Endothelial cell of umbilical vein (primary cell): ENCODE measurements at places on chromosomes 5 and 9. TPM values are rescaled to one million over a fixed set of nuclear protein-coding genes. Genes with fewer than 3 reads are reported as not detected.

The SREK1 gene
- 22.0 and 27.4 TPM in 2 replicates for polyA plus RNA-seq

The IER5L gene
- 5.3 and 9.2 TPM in 2 replicates for polyA plus RNA-seq

The PCDHGA2 gene
- 1.9 and 2.0 TPM in 2 replicates for polyA plus RNA-seq

The BTNL3 gene
- polyA plus RNA-seq: not detected in 2 replicates

The PHF24 gene
- not detected in 2 replicates for polyA plus RNA-seq

The ECM2 gene
- polyA plus RNA-seq: 0.03 TPM in 2 replicates

The TRIM7 gene
- polyA plus RNA-seq: 2.2 and 2.7 TPM in 2 replicates

The HABP4 gene
- polyA plus RNA-seq: 3.0 and 4.6 TPM in 2 replicates

The ZNF79 gene
- 6.1 and 6.3 TPM in 2 replicates for polyA plus RNA-seq

The TOR1B gene
- 25.2 and 27.0 TPM in 2 replicates for polyA plus RNA-seq

The LCN1 gene
- polyA plus RNA-seq: not detected in 2 replicates

The CCDC112 gene
- polyA plus RNA-seq: 2.4 and 2.8 TPM in 2 replicates

The LHX3 gene
- polyA plus RNA-seq: not detected in 2 replicates

The CEMIP2 gene
- polyA plus RNA-seq: 41.6 and 53.8 TPM in 2 replicates

The HRCT1 gene
- 7.0 and 9.9 TPM in 2 replicates for polyA plus RNA-seq

The APBA1 gene
- 5.0 and 6.1 TPM in 2 replicates for polyA plus RNA-seq

The LRRC26 gene
- polyA plus RNA-seq: 0.08 TPM in 1 of 2 replicates, not detected in the other

The WHRN gene
- polyA plus RNA-seq: 0.35 and 0.53 TPM in 2 replicates

The C5orf58 gene
- not detected in 2 replicates for polyA plus RNA-seq

The LMAN2 gene
- polyA plus RNA-seq: 370 and 475 TPM in 2 replicates

The ENHO gene
- polyA plus RNA-seq: 0.10 and 0.11 TPM in 2 replicates

The PCDH12 gene
- polyA plus RNA-seq: 5.5 and 6.2 TPM in 2 replicates

The TPD52L3 gene
- polyA plus RNA-seq: not detected in 2 replicates

The IRX1 gene
- polyA plus RNA-seq: not detected in 2 replicates

The ARID3C gene
- polyA plus RNA-seq: not detected in 2 replicates

The SLC45A2 gene
- polyA plus RNA-seq: not detected in 2 replicates

The PCAT7 gene
- not detected in 2 replicates for polyA plus RNA-seq

The LECT2 gene
- not detected in 2 replicates for polyA plus RNA-seq

The CTXN3 gene
- polyA plus RNA-seq: not detected in 2 replicates

The FOXD4L3 gene
- polyA plus RNA-seq: not detected in 2 replicates

The UAP1L1 gene
- polyA plus RNA-seq: 26.0 and 31.0 TPM in 2 replicates

The MINAR2 gene
- not detected in 2 replicates for polyA plus RNA-seq

The ANKRD20A1 gene
- 0.47 and 0.56 TPM in 2 replicates for polyA plus RNA-seq

The ARHGEF39 gene
- 4.0 and 4.7 TPM in 2 replicates for polyA plus RNA-seq
